ENCODE measurements at places on chromosomes 1 and 21.
A peak's percentile ranks its signal among the peaks of the same experiment; 100 is the strongest.

DNA sequence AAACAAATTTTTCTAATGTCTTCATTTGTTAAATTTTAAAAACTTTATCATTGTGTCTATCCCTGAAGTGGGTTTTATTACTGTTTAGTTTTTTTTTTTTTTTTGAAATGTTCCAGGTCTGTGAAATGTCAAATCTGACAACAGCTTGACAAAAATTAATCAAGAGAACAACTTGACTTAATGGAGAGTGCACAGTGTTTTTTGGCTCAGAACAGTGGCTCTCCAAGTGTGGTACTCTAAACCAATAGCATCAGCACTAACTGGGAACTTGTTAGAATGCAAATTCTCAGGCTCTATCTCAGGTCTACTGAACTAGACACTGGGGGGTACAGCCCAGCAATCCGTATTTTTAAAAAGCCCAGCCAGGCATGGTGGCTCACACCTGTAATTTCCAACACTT lies 49.2 kb downstream of the ATP1B1 start:
- DNase-seq: no peak

- DNase-seq: peak; percentile 12
Measured at GRCh38 chr1:2003541-2004131, at the start of gene CFAP74. TSS of gene CFAP74 (minus strand) at chr1:2003786. CDS start at chr1:1990956, 12,830 bp downstream.

DNA sequence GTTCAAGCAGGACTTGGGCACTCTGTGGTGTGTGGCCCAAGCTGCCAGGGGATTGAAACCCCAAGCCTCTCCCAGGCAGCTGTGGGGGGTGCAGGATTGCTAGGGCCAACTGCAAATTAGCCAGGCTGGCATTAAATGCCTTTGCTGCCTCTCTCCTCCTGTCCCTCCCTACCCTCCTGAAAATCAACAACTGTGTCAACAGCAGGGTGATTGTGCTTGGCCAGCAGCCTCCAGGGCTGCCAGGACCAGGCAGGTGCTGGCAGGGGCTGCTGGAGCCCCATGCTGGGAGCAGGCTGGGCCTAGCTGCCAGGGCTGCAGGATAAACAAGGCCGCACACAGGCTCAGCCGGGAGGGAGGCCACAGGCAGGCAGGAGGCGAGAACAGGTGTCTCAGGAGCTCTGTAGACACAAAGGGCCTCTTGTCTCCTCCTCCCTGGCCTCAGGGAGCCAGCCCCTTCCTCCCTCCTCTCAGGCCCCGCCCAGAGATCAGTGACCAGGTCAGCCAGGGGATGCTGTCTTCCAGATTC lies 11.4 kb downstream of the SOX13 start:
- no peak for DNase-seq

GRCh38 chr1:147754661-147755060 lies 5.7 kb downstream of the GJA5 start:
- DNase-seq: no peak

DNA sequence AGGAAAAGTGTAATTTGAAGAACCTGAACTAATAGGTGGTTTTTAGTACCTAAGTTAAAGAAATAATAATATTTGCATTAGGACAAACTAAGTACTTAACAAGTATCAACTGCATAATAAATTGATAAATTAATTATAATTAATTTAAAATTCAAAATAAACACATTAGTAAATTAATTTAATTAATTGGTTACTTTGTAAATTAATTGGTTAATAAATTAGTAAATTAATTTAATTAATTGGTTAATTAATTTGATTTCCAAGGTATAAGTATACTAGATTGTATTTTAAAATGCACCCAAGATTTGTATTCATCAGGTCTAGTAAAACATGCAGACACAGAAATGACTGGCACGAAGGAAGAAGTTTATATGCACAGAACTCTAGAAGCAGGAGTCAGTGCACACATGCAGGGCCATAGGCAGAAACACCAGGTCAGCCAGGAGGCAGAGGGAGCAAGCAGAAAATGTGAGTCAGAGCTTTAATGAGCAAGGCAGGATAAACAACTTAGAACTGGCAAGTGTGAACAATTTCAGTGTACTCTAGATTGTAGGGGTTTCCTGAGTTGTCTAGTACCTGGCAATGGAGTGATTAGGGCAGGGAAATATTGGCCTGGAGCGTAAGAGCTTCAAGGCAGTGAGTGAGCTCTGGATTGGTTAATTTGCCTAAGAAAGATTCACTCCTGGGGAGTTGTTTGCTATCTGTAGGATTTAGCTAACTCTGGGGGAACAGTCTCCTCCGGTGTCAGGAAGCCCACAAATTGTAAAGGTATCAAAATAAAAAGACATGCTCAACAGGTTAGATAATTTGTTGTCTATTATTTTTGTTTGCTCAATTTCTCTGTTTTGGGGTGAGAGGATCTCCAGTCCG lies 665.7 kb downstream of the MRPL39 start:
- DNase-seq: no peak

DNA sequence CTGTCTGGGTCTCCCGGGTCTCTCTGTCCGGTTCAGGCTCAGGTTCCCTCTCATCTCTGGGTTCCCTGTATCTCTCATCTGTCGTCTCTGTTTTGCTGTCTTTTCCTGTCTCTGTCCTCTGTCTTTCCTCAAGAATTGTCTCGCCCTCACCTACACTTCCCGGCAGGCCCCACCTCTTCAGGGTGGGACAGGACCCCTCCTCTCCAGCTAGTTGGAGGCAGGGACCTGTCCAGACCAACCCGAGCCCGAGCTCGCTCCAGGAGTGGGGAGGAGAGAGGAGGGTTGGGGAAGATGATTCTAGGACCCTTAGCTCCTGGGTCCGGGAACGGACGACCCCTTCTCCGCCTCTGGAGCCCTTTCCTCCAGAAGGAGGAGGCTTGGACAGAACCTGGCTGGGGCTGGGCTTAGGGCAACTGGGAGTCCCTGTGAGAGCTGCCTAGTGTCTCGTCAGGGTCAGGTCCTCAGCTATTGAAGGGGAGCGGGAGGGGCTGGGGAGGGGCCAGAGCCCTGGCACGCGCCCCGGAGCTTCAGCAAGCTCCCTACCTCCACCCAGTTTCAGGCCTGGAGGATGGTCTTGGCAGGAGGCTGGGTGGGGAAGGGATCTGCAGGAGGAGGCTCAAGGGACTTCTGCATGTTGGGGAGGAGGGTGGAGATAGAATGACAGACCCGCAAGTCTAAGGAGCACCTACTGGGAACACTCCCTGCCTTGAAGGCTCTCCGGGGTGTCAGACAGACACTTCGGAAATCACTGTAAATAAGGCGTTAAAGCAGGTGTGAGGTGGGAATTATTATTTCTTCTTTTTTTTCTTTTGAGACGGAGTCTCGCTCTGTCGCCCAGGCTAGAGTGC lies 26.3 kb upstream of the EPB41 start:
- peak; percentile 9 for DNase-seq

- DNase-seq: no peak
Measured at GRCh38 chr1:180953291-180954004, 40.8 kb downstream of the KIAA1614 start.

DNA sequence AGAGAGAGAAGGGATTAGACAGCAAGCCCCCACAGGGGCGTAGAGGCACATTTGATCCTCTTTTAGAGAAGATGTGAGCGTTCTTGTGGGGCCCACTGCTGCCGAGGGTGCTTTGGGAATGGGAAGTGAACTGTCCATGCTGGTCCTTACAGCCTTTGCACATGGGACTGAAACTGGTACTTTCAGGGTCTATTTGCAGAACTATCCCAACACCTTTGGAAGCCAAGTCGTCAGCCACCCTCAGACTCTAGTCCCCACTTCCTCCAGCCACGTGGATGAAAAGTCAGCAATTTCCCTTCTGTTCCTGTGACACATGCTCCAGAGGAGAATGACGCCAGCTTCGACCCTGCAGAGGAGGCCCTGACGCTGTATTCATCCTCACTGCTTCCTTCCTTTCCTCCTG lies 2.6 kb upstream of the RAB7B start:
- no peak for DNase-seq

DNA sequence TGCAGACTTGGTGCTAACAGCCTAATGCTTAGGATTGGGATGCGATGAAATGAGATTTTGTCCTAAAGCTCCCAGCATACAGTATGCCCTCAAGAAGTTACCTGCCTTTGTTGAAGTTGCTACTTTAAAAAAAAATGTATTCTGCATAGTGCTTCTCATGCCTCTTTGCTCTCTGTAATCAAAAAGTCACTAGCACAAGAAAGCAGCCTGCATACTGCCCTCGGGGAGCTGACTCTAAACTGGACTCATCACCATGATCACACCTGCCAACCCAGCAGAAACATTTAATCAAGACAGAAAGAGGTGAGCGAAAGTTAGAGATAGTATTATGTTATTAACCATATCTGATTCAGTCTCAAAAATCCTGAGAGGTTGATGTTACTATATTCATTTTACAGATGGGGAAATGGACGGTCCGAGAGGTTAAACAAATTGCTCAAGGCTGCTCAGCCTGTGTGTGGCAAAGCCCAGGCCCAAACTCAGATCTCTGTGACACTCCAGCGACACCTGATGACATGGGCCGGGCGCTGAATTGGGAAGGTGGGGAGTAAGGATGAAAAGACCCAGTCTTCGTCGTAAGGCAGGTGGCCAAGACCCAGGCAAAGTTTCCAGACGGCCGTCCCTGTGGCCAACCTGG lies 1.1 kb downstream of the BATF3 start:
- DNase-seq: no peak

- no peak for DNase-seq
Measured at GRCh38 chr1:151327903-151328674, 873 bp upstream of the PI4KB start.

DNA sequence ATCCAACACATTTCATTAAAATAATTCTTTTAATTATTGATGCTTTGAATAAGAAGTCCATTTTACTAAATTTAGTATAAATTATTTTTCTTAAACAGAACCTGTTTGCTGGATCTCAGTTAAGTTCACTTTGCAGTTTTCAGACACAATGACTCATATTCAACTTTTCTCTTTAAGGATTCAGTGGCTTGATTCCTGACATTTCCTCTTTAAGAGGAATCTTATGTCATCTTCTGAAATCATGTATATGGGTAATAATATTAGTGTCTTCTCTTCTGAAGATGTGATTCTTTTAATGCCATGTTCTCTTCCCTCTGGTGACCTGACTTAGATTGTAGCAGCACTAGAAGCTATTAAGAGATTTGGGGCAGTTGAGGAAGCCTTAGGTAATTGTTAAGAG lies 12.6 kb downstream of the CREG1 start:
- peak; percentile 45 for DNase-seq

DNA sequence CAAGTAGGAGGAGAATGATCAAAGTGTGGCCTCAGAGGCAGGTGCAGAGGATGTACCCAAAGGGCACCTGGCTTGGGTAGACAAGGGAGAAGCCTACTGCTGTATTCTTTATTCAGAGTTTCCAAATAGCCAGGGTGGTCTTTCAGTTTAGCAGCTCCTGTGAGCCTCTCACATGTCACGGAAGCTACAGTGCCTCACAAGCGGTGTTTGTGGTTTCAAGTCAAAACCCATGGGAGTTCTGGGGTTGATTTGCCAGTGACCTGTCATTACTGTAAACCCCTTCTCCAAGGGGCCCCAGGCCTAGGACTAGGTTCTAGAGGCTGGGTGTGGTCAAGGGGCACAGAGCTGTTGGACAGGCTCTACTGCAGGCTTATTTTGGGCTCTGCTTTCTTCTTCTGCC lies 10.2 kb upstream of the IL10 start:
- DNase-seq: no peak

DNA sequence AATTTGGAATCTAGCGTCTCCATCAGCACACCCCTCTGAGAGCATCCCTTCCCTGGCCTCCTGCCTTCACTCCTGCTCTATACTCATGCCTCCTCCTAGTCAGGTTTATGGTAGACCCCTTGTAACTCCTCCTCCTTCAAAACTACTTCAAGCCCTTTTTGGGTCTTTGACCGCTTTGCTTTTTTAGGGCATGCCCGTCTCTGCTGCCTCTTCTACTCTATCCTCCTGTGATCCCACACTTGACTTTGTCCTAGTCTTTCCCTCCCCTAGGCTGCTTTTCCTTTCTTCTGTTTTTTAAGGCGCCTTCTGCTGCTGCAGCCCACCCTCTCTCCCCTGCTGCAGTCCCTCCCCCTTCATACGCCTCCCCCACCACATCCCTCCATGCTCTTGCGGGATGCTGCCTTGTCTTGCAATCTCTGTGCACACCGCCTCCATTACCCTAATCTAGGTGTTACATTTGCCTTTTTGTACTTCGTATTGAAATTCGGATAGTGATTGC lies 1.5 kb downstream of the SNX27 start:
- no peak for DNase-seq

DNA sequence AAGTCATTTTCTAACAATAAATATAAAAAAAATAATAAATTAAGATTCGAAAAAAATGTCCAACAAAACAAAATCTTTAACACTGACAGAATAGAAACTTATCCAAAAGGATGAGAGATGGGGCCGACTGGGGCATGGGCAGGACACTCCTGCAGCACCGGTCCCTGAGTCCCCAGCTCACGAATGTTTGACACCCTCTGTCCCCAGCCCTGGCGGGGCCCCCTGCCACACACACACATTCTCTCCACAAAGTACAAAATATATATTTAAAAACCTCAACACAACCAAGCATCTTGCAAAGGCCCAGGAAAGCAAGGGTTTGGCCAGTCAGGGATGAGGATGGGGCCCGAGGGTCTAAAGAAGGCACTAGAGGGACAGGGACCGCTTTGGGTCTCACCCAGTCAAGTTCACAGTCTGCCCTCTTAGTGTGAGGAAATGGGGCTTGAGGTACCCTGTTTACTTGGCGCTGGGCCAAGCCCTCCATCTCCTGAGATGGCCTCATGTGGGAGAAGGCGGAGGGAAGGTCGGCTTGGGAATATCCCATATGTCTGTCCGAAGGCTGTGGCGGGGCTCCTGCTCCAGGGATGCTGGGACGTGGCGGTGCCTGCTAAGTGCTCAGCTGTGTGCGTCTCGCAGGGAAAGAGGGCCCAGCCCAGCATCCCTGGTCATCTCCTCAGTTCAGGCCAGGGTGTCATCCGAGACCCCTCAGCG lies 31.3 kb downstream of the EPHA2 start:
- no peak for DNase-seq

GRCh38 chr1:11749203-11749689 lies 12.7 kb upstream of the C1orf167 start:
- DNase-seq: no peak

DNA sequence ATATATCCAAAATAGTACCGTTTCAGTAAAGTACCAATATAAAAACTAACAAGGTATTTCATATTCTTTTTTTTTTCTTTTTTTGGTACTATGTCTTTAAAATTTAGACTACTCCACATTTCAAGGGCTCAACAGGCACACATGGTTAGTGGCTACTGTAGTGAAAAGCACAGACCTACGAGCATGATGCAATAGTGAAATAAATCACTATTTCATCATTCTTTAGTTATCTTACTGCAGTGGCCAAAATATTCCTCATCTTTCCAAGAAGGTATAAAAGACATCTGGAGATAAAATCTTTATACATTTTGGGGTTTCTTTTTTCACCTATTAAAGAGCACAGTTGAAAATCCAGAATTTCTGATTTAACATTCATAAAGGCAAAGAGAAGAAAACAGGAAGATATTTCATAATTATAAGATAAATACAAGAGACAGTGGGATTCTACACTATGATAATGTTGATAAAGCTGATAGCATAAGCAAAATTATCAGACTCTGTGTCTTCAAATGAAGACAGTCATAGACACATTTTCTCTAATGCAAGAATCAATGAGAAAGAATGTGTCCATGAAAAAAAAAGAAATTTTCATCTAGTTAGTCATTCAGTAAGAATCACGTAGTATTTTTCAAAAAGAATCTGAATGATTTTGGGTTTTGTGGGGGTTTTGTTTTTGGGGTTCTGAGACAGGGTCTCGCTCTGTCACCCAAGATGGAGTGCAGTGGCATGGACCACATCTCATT lies 41.9 kb downstream of the CEP170 start:
- DNase-seq: peak; percentile 87

Data from fibroblast of upper back skin (primary cell).